Activated naive CD8-positive, alpha-beta T cell treated with anti-CD3 and anti-CD28 coated beads for 36 hours (primary cell): ENCODE measurements at places on chromosomes 5 and 9. TPM values are rescaled to one million over a fixed set of nuclear protein-coding genes. Genes with fewer than 3 reads are reported as not detected.

DNA sequence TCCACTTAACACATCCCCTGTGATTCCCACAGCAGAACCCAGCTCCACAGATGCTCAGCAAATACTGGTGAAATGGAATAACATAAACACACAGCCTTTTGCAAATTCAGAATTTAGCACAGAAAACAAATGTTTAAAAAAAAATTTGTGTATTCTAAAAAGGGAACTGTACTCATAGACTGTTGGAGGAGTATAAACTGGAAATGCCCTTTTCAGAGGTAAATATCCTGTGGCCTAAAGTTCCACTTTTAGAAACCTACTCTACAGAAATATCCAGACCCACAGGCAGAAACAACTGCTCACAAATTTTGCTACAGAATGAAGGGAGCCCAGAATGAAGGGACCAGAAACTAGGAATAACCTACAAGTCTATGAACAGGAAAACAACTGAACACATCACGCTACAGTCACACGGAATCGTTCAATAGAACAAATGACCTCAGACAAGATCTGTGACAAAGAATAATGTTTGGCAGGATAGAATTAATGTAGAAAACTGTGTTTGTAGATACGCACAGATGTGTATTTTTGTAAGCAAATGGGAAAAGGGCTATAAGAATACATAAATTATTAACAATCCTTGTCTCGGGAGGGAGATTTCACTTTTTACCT lies 78.5 kb downstream of the SHB start:
- H3K27me3 ChIP-seq, result peaks cover 5% of the 10 kb centered on the region
- H3K4me3 ChIP-seq, result no peak overlapping the region
- no peaks in the 10 kb centered on the region for H3K36me3 ChIP-seq

The NMUR2 gene
- total RNA-seq, result not detected

DNA sequence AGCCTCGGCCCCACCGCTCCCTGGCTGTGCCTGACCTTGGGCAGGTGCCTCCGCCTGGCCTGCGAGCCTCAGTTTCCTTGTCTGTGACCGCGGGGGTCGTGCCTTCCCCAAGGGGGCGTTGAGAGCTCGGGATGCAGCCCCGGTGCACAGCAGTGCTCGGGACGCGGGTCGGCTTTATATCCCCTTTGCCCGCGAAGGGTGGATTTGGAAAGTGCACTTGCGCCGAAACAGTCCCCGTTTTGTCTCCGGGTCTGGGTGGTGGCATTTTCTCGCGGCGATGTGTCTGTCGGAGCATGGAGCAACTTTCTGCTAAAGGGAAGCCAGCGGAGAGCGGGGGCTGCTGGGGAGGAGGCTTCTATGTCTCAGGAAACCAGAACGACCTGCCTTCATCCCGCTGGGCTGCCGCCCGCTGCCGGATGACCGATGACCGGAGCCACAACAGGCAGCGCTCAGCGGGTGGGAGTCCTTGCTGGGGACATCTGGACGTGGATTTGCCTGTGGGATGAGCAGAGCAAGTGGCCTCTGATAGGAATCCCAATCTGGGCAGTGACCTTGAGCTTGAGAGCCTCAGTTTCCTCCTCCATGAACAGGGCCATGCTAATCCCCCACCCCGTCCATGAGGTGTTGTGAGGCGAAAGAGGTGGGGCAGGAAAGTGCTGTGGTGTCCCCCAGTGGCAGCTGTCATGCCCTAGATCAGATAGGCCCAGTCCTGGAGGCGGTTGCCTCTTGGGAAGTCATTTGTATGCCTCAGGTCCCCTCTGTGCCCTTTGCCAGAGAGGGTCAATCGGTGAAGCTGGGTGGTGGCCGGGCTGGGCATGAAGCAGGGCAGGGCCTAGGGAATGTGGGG lies 651 bp downstream of the HRH2 start:
- DNase-seq, result peak; percentile 44
- H3K36me3 ChIP-seq, result peaks cover 66% of the 10 kb centered on the region
- H3K27ac ChIP-seq, result peak overlapping the region; percentile 87
- H3K4me1 ChIP-seq, result peaks cover 76% of the 10 kb centered on the region

DNA sequence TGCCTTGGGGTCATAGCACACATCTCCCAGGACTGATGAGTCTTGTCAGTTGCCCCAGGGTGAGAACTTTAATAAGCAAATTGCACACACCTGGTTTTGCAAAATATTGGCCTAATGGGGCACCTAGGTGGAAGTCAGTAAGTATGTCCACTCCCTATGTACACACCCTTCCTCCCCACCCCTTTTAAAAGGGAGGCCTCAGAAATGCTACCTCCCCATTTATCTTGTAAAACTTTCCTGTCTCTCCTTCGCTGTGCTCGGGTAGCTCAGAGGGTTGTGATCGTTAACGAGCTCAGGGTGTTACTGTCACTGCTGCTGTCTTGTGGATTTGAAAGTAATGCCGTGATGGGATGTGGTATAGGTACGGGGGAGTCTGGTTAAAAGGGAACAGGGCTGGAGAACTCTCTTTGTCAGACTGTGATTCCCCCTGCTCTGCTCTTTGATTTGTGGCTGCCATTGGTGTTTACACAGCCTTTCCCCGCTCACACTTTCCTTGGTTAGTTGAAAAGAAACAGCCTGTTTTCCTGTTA lies 26.2 kb downstream of the ZNF462 start:
- H3K4me1 ChIP-seq, result no peaks in the 10 kb centered on the region
- no peak overlapping the region for H3K27ac ChIP-seq
- no peak overlapping the region for H3K4me3 ChIP-seq

The FAM151B gene
- 0.35 TPM for total RNA-seq

The CCDC187 gene
- total RNA-seq, result not detected

The PROB1 gene
- total RNA-seq, result 5.5 TPM

GRCh38 chr9:135098400-135099105 lies 11.1 kb downstream of the OLFM1 start:
- H3K4me3 ChIP-seq, result no peak overlapping the region
- no peak overlapping the region for H3K27ac ChIP-seq
- no peak for DNase-seq
- no peaks in the 10 kb centered on the region for H3K36me3 ChIP-seq
- H3K27me3 ChIP-seq, result peaks cover 47% of the 10 kb centered on the region

The KLHL3 gene
- 9.2 TPM for total RNA-seq

DNA sequence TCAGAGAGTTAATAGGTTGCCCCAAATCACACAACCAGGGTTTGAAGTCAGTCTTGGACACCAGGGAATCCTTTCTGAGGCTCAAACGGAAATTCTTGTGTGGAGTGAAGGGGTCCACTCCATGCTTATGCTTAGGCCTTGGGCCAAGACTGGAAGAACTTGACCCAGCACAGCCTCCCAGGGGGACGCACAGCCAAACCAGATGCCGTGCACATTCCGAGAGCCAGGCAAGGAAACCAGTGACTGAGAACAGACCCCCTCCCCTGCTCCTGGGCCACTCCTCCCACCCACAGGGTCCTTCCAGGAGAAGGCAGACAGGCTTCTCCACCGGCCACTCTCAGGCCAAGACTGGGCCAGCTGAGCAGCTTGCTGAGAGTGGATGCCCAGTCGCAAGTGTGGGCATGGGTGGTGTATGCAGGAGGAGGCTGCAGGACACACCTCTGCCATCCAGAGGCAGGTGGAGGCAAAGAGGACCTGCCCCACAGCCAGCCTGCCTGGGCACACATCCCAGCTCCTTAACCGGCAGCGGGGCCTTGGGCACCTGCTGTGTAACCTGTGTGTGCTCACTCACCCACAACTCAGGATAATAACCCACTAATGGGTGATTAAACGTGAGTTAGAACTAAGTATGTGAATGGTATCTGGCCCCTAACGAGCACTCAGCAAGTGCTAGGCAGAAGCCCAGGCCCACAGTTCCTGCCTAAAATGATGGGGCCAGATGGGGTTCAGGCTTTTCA lies 38.0 kb downstream of the NIPAL4 start:
- H3K4me1 ChIP-seq, result no peaks in the 10 kb centered on the region
- no peaks in the 10 kb centered on the region for H3K36me3 ChIP-seq
- H3K27ac ChIP-seq, result no peak overlapping the region
- no peak overlapping the region for H3K4me3 ChIP-seq
- DNase-seq, result no peak

GRCh38 chr5:180090098-180090768 lies 18.7 kb upstream of the RNF130 start:
- H3K27ac ChIP-seq, result no peak overlapping the region
- peaks cover 22% of the 10 kb centered on the region for H3K4me1 ChIP-seq
- H3K4me3 ChIP-seq, result peak overlapping the region; percentile 82

DNA sequence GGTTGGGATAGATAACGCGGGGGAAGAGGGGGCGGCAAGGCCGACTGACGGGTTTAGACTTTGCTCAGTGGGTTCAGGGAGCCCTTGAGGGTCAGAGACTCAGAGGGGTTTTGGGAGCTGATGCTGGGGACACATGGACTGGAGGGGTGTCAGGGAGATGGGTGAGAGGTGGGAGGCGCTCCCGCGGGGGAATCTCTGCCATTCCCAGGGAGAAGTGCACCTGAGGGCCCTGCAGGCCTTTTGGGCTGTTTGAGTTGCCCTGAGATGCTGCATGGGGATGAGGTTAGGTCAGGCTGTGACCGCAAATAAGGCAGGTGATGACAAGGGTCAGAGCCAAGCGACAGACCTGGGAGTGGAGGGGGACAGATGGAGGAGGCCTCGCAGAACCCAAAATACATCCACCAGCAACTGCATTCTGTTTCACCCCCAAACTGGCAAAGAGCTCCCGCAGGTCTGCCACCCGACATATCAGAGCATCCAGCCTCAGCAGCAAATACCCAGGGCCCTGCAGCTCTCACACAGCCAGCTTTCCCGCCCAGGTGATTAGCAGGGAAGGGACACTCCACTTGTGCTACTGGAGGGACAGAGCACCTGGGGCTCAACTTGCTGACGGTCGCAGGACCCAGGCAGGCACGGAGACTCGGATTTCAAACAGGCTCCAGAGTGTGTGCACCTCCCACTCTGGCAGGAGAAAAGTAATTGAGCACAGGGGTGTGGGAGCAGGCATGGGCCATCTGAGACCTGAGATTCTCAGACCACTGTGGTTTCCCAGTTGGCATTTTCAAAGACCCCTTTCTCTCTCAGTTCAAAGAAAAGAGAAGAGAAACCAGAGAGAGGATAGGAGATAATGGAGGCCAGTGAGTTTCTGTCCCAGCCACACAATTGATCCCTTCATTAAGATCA lies 26.4 kb downstream of the TMOD1 start:
- DNase-seq, result no peak
- H3K27me3 ChIP-seq, result no peaks in the 10 kb centered on the region
- H3K36me3 ChIP-seq, result no peaks in the 10 kb centered on the region

GRCh38 chr9:128096616-128097536 lies 28.8 kb downstream of the SLC25A25 start:
- peaks cover 74% of the 10 kb centered on the region for H3K4me1 ChIP-seq
- peaks cover 11% of the 10 kb centered on the region for H3K36me3 ChIP-seq
- H3K27me3 ChIP-seq, result no peaks in the 10 kb centered on the region
- DNase-seq, result no peak
- H3K4me3 ChIP-seq, result no peak overlapping the region

The BHMT gene
- not detected for total RNA-seq

DNA sequence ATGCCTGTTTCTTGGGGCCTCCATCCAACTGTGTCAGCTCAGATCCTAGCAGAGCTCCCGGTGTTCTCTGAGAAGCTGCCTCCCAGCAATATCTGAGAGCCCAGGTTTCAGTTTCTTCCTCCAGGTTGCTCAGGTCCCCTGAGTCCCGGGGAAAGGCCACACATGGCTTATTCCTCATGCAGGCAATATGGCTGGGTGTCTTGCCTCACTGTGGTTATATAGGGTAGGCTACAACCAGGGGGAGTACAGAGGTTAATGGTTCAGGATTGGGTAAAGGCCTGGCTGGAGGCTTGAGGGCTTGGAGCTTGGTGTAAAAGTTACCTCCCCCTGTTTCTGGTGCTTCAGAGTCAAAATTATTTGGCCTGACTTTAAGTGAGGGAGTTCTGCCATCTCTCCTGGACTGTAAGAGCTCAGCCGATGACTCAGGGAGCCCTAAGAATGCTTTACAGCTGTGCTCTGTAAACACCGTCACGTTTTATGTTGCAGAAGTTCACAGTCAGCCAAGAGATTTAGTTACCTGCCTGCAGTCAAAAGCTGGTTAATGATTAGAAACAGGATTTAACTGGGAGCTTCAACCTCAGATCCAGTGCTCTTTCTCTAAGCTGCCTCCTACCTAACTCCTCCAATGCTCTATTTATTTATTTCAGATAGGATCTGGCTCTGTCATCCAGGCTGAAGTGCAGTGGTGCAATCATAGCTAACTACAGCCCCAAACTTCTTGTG lies 24.3 kb upstream of the UBAP2 start:
- H3K27ac ChIP-seq, result no peak overlapping the region
- no peaks in the 10 kb centered on the region for H3K36me3 ChIP-seq
- H3K27me3 ChIP-seq, result no peaks in the 10 kb centered on the region
- no peaks in the 10 kb centered on the region for H3K4me1 ChIP-seq
- no peak for DNase-seq

GRCh38 chr5:169576181-169576598 lies 7.4 kb upstream of the SPDL1 start:
- no peak for DNase-seq
- no peak overlapping the region for H3K4me3 ChIP-seq
- no peaks in the 10 kb centered on the region for H3K36me3 ChIP-seq
- H3K27ac ChIP-seq, result no peak overlapping the region

The CNTNAP3B gene
- not detected for total RNA-seq

The PCDHB12 gene
- not detected for total RNA-seq

DNA sequence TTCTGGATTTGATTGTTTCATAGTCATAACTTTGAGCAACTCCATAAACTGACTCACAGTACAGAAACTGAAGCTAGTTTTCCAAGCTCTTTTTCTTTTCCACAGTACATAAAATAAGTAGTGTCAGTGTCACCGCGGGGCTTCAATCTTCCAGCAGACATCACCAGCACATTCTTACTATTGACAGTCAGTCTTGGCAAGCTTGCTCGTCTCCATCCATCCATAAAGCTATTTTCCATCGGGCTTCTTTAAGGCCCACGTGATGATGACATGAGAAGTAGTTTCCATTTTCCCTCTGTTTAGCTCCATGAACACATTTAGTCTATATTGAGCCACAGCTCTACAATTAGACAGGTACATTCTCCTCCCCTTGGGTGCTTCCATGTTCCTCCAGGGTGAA lies 443.4 kb downstream of the KDM4C start:
- no peak for DNase-seq
- H3K4me1 ChIP-seq, result no peaks in the 10 kb centered on the region
- H3K27ac ChIP-seq, result no peak overlapping the region
- H3K4me3 ChIP-seq, result no peak overlapping the region
- no peaks in the 10 kb centered on the region for H3K36me3 ChIP-seq

GRCh38 chr5:143671021-143671420 lies 140.9 kb upstream of the HMHB1 start:
- H3K27ac ChIP-seq, result no peak overlapping the region
- DNase-seq, result no peak
- peaks cover 10% of the 10 kb centered on the region for H3K27me3 ChIP-seq
- no peak overlapping the region for H3K4me3 ChIP-seq
- no peaks in the 10 kb centered on the region for H3K4me1 ChIP-seq

The VLDLR gene
- total RNA-seq, result 8.7 TPM

DNA sequence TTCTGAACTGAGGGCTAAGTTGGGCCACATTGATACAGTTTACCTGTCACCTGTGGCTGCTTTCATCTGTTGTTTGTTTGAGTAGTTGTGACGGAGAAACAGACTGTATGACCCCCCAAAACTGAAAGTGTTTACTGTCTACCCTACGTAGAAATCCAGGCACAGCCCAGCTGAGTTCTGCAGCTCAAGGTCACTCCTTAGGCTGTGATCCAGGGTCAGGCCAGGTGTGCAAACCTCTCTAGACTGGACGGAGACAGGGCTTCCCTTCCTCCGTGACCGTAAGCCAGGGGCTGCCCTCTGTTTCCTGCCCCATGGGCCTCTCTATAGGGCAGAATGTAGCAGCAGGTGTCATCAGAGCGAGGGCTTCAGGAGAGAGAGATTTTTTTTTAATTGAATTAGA lies 207.9 kb upstream of the OTULINL start:
- no peak overlapping the region for H3K4me3 ChIP-seq
- no peak overlapping the region for H3K27ac ChIP-seq
- H3K4me1 ChIP-seq, result peaks cover 8% of the 10 kb centered on the region
- H3K36me3 ChIP-seq, result peaks cover 9% of the 10 kb centered on the region
- no peak for DNase-seq
- H3K27me3 ChIP-seq, result no peaks in the 10 kb centered on the region
